ENCODE measurements at places on chromosomes 3 and 15. TPM values are rescaled to one million over a fixed set of nuclear protein-coding genes. Genes with fewer than 3 reads are reported as not detected.

The CD96 gene
- 0.20 TPM for total RNA-seq

DNA sequence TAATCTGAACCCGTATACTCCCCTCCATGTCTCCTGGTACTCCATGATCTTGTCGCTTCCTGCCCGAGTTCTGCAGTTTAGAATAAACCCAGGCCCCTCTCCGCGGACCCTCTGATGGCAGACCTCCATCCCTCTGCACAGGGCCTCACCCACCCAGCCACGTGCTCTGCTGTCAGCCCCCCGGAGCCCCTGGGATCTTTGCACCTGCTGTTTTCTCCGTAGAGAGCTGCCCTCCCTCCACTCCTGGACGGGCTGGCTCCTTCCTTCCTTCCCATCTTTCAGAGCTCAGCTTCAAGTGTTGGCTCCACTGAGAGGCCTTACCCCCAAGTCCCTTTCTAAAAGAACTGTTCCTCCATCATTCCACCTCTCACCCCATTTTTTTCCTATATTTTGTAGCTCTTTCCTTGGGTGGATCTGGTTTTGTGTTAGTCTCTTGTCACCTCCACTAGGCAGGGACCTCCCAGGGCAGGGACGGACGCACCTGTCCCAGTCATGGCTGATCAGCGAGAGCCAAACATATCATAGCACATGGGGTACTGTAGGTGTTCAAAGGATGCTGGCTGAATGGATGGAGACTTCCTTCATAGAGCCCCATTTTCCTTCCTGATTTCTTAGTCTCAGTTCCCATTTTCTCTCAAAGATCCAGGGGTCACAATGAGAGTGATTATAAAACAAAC lies 106.6 kb downstream of the VGLL4 start:
- no peaks in the 10 kb centered on the region for H3K27me3 ChIP-seq
- H3K36me3 ChIP-seq, result no peaks in the 10 kb centered on the region
- DNase-seq, result no peak
- no peak overlapping the region for H3K4me3 ChIP-seq
- no peak overlapping the region for H3K27ac ChIP-seq
- peaks cover 64% of the 10 kb centered on the region for H3K4me1 ChIP-seq

DNA sequence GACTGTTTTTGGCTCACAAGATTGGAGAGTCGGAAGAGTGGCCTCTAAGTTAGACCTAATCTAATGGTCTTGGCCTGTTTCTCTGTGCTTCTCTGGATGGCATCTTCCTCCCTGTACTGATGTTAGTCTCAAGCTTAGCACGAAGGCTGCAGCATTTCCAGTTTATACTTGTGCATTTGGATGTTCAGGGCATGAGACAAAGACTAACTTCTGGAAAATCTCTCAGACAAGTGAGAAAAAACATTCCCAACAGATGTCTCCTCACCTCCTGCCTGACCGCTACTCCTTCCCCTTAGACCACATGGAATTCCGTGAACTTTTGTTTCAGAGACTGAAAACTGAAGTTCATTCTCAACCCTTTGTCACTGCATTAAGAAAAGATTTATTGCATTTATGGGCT lies 410.8 kb upstream of the MCTP2 start:
- H3K36me3 ChIP-seq, result no peaks in the 10 kb centered on the region
- H3K4me1 ChIP-seq, result peaks cover 17% of the 10 kb centered on the region
- no peaks in the 10 kb centered on the region for H3K27me3 ChIP-seq
- no peak overlapping the region for H3K4me3 ChIP-seq

The FBXL2 gene
- total RNA-seq, result 25.6 TPM

- no peak for DNase-seq
- no peak overlapping the region for H3K27ac ChIP-seq
- H3K36me3 ChIP-seq, result no peaks in the 10 kb centered on the region
- H3K27me3 ChIP-seq, result peaks cover 50% of the 10 kb centered on the region
- no peaks in the 10 kb centered on the region for H3K4me1 ChIP-seq
- H3K4me3 ChIP-seq, result no peak overlapping the region
Measured at GRCh38 chr15:98282656-98283332, 322.3 kb downstream of the ARRDC4 start.

DNA sequence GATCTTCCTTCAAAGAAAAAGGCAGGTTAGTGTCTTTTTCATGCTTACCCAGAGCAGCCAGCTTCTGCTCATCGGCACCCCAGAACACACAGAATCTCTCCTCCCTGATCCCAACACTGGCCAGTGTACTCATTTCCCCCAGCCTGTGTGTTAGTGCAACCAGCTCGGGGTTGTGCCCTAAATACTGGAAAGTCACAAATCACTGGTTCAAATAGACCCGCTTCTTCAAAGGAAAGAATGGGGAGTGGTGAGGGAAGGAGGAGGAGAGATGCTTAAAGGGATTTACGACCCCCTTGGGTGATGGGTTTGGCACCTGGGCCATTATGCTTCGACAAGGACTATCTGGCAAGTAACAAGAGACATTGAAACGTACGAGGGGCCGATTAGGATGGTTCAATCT lies 114.0 kb downstream of the FOXB1 start:
- no peak for DNase-seq
- no peak overlapping the region for H3K4me3 ChIP-seq
- H3K27me3 ChIP-seq, result peaks cover 82% of the 10 kb centered on the region
- H3K27ac ChIP-seq, result no peak overlapping the region

Data from mesothelial cell of epicardium (in vitro differentiated cells).